ENCODE measurements at places on chromosomes 4 and X. TPM values are rescaled to one million over a fixed set of nuclear protein-coding genes. Genes with fewer than 3 reads are reported as not detected.

- no peak for DNase-seq
These were observed 8.5 kb downstream of the UGT2B7 start for GRCh38 chr4:69104719-69105275.

GRCh38 chr4:104420766-104421165, 73.9 kb downstream of the CXXC4 start:
- no peak for DNase-seq

DNA sequence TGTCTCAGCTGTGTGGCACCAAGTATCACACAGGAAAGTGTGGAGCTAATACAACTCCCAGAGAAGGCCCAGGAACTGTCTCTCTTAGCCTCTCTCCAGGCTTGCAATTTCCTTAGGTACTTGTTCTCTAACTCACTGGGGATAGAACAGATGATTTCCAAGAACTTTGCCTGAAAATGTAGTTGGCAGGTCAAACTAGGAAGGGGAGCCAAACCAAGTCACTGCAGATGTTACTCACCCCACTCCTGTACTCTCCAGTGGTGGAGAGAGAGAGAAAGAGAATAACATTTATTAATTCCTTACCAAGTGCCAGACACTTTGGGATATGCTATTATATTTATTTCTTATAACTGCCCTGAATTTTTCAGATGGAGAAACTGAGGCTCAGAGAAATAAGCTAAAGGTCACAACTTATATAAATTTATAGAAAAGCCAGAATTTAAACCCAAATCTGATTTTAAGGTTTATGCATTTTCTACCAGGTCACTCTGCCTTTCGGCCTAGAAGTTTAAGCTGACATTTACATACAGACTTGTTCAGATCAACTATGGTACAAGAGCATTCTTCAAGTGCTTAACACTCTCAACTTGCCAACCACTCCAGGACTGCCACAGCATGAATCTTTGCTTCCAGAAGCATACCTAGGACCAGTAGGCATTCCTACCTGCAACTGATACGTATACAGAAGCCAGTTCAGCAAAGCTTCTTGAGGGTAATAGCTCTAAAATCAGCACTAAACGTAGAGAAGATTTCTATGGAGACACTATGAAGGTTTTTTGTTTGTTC, 248.6 kb upstream of the ETNPPL start:
- no peak for DNase-seq

Gene RIBC1
- total RNA-seq: 0.83 TPM

GRCh38 chr4:187268940-187269339, 545.3 kb upstream of the FAT1 start:
- no peak for DNase-seq

- DNase-seq: no peak
These were observed 18.5 kb upstream of the AP1AR start for GRCh38 chr4:112213091-112213490.

GRCh38 chrX:68698942-68699341, 51.5 kb downstream of the STARD8 start:
- no peak for DNase-seq

Gene CITED1
- total RNA-seq: 1.8 TPM

DNA sequence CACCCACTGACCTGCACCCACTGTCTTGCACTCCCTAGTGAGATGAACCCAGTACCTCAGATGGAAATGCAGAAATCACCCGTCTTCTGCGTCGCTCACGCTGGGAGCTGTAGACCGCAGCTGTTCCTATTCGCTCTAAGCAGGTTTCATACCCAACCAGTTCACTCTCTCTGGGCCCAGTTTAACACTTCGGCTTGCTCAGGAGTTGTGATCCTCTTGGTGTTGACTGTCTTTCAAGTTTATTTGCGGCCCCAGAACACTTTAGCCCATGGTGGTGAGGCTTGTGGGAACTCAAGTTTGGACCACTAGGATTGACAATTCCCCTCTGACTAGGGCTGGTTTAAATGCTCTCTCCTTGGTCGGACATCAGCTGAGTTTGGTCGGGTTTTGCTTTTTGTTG, 147.0 kb downstream of the DACH2 start:
- DNase-seq: no peak

DNA sequence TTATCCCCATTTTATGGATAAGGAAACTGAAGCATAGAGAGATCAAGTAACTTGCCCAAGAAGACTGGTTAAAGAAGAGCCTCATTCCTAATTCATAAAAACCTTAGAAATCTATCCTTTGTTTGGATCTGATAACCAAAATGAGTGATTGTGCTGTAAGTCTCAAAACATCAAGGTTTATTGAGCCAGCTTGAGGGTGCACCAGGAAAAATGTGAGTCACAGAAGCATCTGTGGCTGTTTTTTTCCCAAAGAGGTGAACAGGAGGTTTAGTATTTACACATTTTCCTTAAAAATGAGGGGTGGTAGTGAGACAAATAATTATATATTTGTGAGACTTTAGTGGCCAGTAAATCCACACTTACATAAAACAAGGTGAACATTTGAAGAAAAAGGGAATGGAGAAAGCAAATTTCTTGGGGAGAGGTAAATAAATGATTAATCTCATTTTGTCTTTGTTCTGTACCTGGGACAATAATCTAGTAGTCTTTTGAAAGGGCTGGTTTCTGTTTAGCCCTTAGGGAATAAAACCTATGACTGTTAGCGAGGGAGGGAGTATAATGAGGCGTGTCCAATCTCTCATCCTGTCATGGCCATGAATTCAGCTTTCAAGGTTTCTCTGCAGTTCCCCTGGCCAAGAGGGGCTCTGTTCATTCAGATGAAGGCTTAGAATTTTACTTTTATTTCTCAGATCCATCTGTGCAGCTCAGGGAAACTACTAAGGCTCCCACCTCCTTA, 12.2 kb upstream of the FMR1 start:
- no peak for DNase-seq

DNA sequence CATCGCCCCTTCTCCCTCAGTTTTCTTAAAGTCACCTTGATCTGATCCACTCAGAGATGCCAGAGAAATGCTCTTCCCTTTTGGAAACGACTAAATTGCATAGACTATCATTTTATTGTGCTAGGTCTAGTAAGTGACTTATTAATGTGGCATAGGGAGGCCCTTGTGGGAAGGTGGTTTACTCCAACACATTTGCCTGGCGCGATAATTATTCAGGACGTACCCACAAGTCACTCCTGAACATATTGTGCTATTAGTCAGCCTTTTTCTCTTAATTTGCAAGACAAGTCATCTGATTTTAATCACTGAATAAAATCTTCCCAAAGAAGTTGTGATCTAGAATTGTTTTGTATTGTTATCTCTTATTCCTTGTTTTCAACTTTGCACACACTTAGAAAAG, 7.6 kb downstream of the ENPEP start:
- DNase-seq: no peak

- DNase-seq: no peak
These were observed 335.8 kb upstream of the SFRP2 start for GRCh38 chr4:154124539-154125255.

DNA sequence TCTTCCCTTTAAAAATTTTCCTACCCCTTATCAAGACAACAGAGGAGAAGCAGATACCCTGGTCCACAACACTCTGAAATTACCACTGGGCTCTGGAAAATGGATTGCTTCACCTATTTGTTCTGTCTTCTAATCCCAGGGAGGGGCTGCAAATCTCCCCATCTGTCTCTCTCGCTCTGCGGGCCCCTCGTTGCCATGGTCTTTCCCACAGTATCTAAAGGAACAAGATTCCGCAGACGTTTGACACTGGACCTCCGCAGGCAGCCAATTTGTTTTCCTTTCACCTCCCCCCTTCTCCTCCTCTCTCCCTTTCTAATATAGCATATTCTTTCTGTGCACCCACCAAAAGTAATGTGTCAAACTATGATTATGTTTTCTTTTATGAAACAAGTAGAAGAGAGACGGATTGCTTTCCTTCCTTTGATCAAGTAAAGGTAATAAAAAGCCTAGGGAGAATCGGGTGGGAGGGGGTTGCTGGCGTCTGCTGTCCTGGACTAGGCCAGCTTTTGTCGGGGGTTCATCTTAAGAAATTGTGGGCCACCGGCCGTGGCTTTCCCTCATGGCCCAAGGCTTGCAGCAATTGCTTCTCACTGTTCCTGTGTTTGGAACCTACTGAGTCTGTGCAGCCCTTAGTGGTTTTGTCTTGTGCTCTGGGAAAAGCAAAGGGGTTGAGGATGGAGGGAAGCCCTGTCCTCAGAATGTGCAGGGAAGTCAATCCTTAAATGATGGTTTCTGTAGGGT, 81.0 kb downstream of the MGST2 start:
- no peak for DNase-seq

Gene KDR
- 56.2 TPM for total RNA-seq

- DNase-seq: no peak
These were observed 14.4 kb upstream of the DCAF8L1 start for GRCh38 chrX:27995611-27996010.

DNA sequence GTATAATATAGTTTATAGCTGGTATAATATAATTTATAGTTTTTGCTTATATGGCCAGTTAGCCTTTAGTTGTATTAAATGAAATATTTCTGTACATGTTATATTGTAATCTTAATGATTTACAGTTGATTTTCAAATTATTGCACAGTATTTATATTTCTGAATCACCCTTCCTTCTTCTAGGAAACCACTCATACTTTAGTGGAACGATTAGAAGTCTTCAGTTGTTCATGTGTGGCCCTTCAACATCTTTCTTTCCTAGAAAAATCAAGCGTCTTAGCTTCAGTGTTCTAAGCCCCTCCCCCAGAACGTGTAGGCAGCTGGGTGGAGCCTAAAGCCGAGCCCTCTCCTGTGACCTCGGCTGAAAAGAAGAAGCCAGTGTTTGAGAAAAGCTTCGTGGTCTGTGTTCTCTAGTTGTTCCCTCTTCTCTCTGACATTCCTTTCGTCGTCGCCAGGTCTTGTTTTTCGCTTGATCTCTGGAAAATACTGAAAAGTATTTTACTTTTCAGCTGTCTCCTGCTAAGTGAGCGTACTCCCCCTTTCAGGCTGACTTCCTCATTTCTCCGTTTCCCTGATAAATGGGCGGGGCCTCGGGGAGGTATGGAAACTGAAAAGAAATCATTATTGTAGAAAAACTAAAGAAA, at the start of gene C4orf33:
Gene C4orf33 (plus strand): TSS at position 342 of the 644 bp plus-strand sequence. CDS start 6,459 bp downstream, outside the sequence.
- DNase-seq: no peak

DNA sequence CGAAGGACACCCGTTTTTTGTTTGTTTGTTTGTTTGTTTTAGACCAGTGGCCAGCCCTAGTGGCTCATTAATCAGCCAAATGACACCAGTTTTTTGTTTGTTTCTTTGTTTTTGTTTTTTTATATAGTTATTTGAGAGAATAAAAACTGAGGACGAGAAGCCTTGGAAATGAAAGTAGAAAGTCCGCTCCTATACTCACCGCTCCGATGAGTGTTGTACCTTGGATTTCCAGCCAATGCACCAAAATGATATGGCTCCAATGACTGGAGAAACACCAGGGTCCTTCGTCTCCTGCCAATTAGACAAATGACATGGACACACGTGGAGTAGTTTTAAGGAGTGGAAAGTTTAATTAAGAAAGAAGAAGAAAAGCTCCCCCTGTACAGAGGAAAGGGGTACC, 87.9 kb downstream of the ZXDA start:
- DNase-seq: no peak

Gene GAGE12H
- not detected for total RNA-seq

Gene P2RY8
- total RNA-seq: 1.7 TPM

Gene MAB21L2
- total RNA-seq: 0.32 TPM

Gene GLA
- 8.7 TPM for total RNA-seq

DNA sequence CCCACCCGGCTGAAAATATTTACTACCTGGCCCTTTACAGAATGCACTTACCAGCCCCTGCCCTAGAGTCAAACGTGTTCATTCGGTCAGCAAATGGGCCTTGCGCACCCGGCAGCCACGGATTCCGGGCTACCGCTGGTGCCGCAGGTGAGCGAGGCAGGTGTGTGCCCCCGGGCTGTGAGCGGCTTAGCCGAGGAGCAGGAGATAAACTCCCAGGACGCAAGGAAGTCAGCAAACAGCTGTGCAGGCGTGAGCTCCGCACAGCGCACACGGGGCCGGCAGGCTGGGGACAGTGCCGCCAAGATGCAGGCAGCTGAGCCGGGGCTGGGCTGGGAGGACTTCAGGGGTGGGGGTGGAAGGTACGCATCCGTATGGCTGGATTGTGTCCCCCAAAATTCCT, 211.2 kb upstream of the PSAPL1 start:
- no peak for DNase-seq

GRCh38 chr4:70392057-70392776, 5.5 kb upstream of the OPRPN start:
- no peak for DNase-seq

DNA sequence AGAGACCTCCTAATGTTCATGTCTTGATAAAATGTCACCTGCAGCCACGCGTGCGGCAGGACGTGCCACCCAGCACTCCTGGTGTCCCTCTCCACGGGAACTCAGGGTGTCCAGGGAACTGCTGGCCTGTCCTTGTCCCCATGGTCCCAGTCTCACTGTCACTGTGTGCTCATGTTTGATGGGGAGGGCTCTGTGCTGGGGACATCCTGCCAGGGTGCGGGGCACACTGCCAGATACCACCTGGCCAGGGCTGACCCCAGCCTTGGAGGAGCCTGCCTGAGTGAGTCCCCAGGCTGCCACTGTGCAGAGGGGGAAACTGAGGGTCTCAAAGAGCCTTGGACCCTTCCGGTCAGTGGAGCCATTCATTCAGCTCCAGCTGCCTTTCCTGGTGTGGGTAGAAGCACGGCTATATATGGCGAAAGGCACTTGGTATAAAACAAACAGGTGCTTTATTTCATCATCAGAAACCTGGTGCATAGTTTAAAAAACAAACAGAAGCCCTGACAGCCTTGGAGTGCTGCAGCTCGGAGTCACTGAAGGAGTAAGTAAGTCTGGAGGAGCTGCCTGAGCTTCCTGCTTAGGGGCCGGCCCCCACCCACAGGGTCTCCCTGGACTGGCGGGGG, 33.0 kb downstream of the NOP14 start:
- no peak for DNase-seq

Gene LRCH2
- 9.8 TPM for total RNA-seq

GRCh38 chr4:74278490-74278889, 29.8 kb upstream of the EPGN start:
- DNase-seq: no peak

Gene NAT8L
- total RNA-seq: under 0.01 TPM

DNA sequence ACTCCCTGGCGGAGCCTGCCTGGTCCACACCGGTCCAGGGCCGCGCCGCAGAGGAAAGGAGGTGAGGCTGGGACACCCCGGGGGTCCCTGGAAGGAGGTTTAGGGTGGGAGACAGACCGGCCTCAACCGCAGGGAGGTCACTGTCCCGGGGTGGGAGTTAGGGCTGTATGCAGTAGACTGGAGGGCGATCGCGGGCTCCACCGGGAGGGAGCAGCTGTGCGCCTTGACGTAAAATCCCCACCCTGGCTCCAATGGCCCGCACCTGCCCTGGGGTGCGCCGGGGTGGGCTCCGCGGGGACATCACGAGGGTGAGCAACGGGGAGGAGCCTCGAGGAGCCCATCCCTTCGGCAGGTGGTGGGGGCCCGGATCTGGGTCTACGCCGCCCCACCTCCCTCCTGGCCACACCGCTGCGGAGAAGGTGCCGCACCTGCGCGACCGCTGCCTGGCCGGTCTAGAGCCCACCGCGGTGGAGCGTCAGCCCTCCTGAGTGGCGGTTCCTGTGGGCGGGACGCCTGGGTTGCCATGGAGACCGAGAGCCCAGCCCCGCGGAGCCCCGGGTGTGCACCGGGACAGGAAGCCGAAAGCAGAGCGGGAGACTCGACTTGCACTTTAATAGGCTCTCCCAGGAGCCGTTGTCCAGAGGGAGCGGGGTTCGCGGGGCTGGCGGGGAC, 105.1 kb downstream of the ADRA2C start:
- DNase-seq: no peak

Gene CLOCK
- 42.6 TPM for total RNA-seq

All from esophagus muscularis mucosa (tissue), 4 donors.